NCI-H1092 treated with DMSO at 0.1 percent for 48 hours (cell line): ENCODE measurements at places on chromosomes 6 and 20.

GRCh38 chr20:10356628-10357027, 77.4 kb downstream of the MKKS start:
- DNase-seq, result no peak

DNA sequence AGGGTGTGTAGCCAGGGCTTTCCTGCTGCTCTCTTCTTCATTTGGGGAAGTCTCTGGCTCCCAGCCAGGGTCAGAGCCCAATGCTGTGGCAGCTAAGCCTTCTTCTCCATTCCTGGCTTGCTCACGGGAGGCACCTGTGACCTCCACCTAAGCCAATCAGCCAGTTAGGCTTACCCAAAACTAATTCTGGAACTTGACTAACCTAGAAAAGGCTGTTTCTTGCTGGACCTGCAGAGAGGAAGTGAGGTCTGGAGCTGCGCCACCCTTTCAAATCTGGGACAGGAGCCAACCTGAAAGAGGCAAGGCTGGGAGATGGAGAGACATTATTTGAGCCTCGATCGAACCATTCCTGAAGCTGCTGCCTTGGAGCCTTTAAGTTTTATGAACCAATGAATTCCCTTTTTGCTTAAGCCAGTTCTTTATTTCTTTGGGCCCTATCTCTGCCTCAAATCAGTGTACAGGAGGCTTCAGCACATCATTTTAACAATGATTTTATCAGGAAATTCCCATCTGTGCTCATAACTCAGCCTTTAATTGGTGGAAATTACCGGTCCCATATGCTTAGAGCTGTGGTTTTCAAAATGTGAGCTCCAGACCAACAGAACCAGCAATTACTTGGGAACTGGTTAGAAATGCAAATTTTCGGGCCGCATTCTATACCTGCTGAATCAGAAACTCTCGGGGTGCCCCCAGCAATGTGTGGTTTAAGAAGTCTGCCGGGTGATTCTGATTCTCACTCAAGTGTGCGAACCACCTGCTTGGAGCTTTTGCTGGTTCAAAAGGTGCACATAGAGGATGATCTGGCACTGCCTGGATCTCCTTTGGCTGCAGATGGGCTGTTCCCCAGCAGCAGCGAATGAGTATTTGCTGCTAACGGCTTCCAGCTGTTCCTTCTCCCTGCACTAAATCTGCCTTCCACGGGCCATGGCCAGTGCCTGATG, 97.4 kb upstream of the RNF24 start:
- no peak for DNase-seq

GRCh38 chr20:47724396-47724795, 60.9 kb downstream of the SULF2 start:
- DNase-seq, result no peak

DNA sequence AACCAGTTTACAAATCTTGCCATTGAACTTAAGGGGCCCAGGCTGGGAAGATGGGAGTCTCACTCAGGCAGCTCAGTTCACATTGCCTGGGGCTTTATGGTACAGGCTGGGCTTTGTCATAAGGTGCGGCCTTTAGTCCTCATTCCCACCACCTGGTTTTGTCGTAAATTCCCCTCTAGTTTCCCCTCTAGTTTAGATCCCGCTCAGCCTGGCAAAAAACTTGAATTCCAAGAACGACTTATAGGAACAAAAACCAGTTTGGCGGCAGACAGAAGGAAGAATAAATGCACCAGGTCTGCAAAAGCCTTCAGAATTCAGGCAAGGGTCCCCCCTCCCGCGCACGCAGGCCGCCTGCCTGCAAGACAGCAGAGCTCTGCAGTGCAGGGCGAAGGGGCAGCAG, 4.1 kb downstream of the BMP7 start:
- no peak for DNase-seq

DNA sequence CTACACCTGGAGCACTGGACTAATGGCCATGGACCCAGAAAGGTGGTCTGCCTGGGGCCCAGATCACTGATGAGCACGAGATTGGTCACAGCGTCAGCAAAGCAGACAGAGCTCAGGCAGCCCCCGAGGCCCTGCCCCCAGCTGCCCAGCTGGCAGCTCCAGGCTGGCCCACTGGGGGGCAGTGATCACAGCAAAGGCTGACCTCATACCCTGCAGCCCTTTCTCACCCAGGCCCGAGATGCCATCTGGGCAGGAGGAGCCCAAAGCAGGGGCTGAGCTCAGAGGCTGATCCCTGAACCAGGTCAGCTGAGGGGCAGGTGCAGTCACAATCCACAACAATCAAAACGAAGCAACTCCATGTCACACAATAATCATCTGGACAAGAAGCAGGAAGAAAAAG, 4.1 kb downstream of the MAP1LC3A start:
- no peak for DNase-seq
